ENCODE measurements at places on chromosomes 1 and 21.
A peak's percentile ranks its signal among the peaks of the same experiment; 100 is the strongest.

- DNase-seq, result no peak
Observed at GRCh38 chr1:6163973-6164617, 16.0 kb downstream of the CHD5 start.

GRCh38 chr1:31643976-31644559 is 608 bp downstream of the PEF1 start:
- no peak for DNase-seq

- peak; percentile 15 for DNase-seq
Observed at GRCh38 chr21:33839167-33839716, 76.4 kb downstream of the ATP5PO start.

- peak; percentile 83 for DNase-seq
Observed at GRCh38 chr1:180881806-180882509, 30.7 kb upstream of the KIAA1614 start.

DNA sequence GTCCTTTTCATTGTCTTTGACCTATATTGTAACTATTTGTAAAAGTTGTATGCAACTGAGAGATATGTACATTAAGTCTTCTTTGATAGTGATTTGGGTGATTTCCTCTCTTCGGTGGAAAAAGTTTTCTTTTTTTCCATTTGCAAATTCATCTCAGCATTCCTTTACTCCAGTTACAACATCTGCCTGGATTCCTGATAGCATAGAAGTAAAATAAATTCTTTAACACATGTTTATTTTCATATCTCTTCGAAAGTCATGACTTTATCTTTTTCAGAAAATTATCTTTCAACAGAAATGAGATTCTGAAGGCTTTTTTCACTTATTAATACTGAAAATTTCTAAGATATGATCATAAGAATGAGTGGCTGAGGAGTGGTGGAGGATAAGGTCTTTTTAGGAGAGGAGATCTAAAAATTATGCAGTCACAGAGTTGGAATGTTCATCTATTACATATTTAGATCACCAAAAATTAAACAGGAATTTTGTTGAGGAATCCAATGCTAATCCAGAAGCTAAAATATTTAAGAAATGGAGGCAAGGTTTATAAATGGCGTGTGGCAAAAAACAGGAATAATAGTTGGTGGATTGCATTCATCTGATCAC is 400.5 kb downstream of the KCNT2 start:
- DNase-seq, result no peak

- no peak for DNase-seq
Observed at GRCh38 chr1:206963740-206964139, 6.5 kb downstream of the FCAMR start.

DNA sequence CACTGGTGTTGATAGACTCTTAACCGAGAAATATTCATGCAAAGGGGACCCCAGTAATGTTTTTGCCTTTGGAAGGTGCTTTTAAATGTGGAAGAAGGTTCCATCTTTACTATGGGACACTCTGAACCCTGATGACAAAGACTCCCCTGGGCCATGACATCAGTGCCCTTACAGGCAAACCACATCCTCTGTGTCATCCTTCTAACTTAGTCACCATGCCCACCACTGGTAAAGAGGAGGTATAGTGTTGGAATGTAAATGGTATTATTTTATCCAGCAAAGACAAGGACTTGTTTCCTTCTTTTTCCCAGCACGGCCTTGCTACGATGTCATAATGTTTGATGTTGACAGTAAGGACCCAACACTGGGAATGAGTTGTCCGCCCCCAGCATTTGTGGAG is 12.6 kb downstream of the METTL13 start:
- DNase-seq, result peak; percentile 60

DNA sequence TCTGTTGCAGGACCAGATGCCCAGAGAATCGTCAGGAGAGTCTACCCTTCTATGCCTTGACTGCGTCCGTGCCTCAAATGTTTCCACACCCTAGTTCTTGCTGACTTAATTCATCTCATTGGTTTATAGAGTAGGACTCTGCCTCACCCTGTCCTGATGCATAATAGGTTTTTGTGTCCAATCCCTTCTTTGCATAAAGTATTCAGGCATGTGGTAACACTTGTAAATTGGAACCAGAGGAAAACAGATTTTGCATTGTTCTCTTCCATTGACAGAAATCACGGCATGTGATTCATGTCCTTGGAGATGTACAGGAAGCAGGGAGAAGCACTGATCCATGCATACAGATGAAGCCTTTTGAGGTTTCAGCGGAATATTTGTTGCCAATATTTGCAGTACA is 29.5 kb downstream of the PLPPR5 start:
- DNase-seq, result no peak

DNA sequence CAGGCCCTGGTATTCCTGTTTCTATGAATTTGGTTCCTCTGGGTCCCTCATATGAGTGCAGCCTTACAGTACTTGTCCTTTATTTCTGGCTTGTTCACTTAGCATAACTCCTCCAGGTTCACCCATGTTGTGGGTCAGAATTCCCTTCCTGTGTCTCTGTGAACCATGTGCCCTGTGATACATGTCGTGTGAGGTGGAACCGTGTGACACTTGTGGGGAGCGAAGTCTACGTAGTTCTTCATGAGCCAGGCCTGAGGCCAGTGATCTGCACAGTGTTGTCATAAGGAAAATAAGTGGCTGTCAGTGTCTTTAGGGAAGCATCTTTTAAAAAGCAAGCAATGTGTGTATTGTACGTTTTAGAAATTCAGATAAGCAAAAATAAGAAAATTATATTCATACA is 122.8 kb downstream of the GALNT2 start:
- DNase-seq, result no peak

DNA sequence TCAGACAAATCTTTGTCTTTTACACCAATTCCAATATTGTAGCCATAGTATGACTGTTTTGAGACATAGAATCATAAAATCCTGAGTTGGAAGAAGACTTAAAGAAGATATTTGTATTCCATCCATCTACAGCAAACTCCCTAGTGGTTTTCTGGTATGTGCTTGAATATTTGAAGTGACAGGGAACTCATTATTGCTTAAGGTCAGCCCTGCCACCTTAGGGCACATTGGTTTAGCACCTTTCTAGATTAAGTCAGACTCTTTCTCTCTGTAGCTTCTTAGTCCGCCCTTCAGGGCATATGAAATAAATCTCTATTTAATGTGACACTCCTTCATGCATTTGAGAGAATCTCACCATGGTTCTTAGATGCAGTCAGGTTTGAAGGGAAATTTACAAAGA is 49.8 kb downstream of the PTGER3 start:
- DNase-seq, result no peak

- no peak for DNase-seq
Observed at GRCh38 chr1:3415260-3416090, 39.0 kb upstream of the ARHGEF16 start.

- DNase-seq, result no peak
Observed at GRCh38 chr21:31667639-31668038, 8.1 kb downstream of the SOD1 start.

GRCh38 chr1:46399307-46399706 is 5.2 kb downstream of the FAAH start:
- no peak for DNase-seq

DNA sequence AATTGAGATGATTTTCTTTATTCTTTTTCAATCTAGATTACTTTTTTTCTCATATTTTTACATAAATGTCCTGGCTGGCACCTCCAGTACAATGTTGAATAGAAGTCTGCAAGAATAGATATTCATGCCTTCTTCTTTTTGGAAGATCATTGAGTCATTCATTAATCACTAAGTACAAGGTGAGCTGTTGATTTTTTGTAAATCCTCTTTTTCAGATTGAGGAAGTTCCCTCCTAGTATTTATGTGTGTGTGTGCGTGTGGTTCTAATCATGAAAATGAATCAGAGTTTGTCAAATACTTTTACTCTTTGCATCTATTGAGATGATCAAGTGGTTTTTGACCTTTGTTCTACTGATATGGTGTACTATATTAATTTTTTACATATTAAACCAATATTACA is 859.3 kb downstream of the KCNT2 start:
- peak; percentile 4 for DNase-seq

GRCh38 chr1:202967684-202968281 is 726 bp upstream of the CYB5R1 start:
- peak; percentile 78 for DNase-seq

DNA sequence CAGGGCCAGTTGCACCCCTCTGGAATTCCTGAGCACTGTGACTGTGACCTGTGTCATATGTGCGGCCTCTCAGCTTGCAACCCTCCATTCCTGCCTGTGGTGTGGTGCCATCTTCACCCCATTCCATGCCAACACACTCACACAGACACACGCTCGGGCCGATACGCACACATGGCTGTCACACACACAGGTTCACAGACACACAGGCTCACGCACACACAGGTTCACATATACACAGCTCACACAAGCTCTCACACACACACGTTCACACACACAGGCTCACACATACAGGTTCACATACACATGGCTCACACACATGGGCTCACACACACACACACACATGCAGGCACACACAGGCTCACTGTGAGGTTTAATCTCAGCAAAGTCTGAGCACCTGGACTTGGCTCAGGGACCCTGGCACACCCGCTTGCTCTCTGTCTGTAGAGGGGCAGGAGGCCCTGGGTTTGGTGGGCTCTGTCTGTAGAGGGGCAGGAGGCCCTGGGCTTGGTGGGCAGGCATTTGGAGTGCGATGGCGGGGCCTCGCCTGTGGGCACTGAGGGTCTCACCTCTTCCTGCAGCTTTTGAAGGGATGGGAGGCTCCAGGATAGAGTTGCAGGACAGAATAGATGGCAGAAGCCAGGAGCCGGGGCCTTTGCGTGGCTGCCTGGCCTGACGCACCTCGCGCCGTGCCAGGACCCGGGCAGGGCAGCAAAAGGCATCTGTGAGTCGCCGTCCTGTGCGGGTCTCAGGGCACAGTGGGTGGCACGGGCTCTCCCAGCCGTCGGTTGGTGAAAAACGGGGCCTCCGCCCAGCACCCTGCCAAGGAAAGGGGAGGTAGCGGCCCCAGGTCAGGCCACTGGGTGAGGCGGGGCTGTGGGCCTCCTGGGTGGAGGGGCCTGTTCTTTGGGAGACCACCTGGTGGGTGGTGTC is 17.1 kb downstream of the COL18A1 start:
- no peak for DNase-seq

DNA sequence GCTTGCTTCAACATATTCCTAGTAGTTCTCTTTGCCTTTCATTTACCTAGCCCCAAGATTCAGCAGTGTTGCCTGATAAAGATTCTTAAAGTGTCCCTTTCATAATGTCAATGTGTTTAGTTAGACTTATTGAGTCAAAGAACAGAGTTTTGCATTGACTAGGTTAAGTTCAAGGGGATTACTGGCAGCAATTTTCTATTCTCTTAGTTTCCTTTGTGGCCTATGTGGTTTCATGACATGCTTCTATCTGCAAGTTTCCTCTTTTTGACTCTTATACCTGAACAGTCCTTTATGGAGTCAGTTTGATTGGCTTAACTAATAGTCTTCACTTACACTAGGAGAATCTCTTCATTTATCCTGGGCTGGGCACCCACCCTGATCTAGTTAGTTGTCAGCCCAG is 151.3 kb downstream of the ADGRL4 start:
- DNase-seq, result peak; percentile 21

DNA sequence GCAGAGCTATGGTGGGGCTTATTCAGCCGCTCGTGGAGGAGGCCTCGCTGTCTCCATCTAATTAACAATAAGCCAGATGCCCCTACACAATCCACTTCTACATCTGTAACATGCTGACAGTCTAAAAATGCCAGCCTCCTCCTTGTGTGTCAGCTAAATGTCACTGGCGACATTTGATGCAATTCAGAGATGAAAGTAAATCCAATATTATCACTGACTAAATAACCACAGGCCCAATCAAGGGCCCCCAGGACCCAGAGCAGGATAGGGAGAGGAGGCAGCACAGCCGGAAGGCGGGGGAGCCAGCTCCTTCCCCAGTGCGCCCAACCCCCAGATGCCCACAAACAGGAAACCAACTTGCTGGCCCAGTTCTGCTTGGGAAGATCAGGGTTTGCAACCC is 76.6 kb downstream of the DMRTA2 start:
- DNase-seq, result peak; percentile 58

DNA sequence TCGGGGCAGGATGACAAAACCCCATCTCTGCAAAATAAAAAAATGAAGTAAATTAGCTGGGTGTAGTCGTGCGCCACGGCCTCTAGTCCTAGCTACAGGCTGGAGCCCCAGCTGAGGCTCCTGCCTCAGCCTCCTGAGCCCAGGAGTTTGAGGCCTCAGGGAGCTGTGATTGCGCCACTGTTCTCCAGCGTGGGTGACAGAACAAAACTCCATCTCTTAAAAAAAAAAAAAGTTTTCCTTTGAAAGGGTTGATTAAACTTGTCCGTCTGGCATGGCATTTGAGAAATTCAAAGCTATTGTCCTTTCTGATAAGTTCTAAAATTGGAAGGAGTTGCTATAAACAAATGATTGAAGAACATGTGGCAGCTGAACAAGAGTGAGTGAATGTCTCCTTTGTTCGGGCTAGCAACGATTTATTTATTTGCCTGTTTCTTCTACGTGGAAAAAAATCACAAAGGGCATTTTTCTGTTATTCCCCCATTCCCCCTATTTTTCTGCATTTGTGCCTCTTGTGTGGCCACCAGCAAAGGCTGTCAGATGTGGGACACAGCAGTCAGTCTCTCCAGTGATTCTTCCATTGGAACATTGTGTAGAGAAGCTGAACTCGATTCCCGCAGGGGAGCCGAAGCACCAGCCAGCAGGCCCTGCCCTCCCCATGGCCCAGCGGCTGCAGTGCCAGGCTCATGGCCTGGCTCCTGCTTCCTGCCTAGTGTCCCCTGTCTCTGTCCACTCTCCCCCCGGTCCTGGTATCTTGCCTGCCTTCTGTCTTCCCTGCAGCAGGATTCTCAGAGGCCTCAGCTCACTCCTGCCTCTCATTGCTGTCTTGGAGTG is 21.5 kb upstream of the PWP2 start:
- no peak for DNase-seq

GRCh38 chr1:204376465-204376864 is 16.7 kb upstream of the PLEKHA6 start:
- peak; percentile 25 for DNase-seq

DNA sequence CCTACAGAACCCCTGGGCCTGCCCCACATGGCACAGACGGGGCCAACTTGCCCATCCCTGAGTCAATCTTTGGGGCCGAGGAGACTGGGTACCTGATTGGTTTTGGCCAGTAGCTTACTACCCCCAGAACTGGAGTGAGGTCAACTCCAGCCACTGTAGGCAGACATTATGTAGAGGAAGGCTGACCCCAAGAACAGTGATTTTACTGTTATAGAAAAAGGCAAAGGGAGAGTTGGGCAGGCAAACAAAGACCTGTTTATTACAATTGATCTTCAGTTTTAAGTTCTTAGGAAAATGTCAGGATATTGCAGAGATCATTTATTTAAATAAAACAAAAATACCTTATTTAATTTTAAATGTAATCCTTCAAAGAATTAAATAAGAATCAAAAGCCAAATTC is 653.8 kb downstream of the NPHP4 start:
- DNase-seq, result no peak

DNA sequence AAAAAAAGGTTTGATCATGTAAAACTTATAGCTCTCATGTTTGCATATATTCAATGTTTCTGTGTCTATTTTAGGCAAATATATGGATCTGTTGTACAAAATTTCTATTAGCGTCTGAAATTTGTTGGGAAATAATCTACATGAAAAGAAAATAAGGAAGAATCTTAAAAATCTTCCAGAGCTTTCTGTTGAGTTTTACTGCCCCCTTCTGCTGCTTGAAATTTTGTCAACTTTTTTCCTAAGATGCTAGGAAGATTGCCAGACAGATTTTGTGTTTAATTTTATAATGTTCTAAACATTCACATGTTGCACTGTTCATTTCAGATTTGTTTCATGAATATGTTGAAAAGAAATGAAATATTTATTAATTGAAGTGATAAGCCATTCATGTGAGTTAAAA is 2.5 kb upstream of the PTGS2 start:
- DNase-seq, result peak; percentile 47

- no peak for DNase-seq
Observed at GRCh38 chr1:92832537-92833114, 786 bp downstream of the RPL5 start.

- DNase-seq, result no peak
Observed at GRCh38 chr1:80044662-80045061, 1038.1 kb upstream of the ADGRL4 start.
